ENCODE measurements at places on chromosomes 4 and X.

DNA sequence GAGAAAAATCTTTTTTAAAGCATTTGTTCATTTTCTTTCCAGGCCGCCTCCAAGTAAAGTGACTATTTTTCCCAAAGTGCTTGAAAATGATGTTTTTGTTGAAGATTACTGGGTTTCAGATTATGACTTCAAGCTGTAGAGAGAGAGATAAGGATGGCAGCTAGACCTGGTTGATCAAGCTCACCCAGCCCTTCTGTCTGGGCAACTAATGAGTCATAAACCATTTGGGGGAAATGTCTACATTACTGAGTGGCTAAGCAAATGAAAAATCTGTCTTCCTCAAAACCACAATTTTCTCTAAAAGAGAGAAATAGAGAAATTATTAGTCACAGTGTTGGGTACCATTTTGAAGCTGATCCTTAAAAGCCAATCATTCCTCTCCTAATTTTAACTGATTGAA, 355.4 kb upstream of the CPEB2 start:
- no peak for DNase-seq

DNA sequence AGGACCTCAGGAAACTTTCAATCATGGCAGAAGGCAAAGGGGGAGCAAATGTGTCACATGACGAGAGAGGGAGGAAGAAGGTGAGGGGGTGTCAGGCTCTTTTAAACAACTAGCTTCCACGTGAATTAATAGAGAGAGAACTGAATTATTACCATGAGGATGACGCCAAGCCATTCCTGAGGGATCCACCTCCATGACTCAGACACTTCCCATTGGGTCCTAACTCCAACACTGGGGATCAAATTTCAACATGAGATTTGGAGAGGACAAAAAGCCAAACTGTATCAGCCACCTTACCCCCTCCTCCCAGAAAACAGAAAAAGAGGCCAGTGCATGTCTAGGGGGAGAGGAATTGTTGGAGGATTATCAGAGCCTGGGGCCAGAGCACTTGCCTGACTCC, 40.4 kb upstream of the LAS1L start:
- no peak for DNase-seq

GRCh38 chr4:12778191-12778590, 705.9 kb downstream of the RAB28 start:
- no peak for DNase-seq

- DNase-seq = no peak
Observed at GRCh38 chr4:106256190-106256589, 59.8 kb downstream of the TBCK start.

GRCh38 chr4:39308611-39309010, 57.6 kb downstream of the RFC1 start:
- no peak for DNase-seq

DNA sequence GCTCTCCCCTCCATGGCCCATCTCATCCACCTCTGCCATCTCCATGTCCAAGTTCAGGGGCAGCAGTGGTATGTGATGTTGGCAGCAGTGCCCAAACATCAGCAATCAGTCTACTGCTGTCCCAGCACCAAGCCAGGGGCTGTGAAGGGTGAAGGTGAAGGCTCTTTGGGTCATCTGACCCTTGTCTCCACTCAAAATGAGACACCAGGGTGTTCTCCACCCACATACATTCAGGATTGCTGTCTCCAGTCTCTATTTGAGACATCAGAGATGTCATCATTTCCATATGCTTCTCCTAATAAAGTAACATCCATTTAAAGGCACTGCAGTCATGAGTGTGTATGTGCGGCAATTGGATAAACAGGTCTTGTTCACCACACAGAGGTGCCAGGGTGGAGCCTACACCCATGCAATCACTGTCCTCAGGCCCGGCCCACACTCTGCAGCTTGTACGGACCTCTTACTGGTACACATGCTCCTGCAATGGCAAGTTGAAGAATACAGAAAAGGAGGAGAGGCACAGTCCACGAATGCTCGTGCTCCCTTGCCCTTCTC, 22.2 kb downstream of the MAML3 start:
- DNase-seq = no peak

DNA sequence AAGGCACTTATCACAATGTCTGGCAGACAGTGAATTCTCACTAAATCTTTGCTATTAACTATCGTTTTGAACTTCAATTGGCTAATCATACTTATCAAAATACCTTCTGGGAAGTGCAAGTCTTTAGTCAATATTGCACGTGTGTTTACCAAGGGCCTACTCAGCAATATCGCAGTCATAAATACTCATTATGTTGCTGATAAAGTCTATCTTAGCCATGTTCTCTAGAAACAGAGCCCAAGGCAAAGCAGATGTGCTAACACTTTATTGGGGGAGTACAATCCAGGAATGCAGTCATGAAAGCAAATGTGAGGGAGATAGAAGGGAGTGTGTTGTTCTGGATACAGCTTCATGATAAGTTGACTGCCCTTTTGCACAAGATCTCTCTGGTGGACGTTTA, 90.5 kb downstream of the FBXO8 start:
- no peak for DNase-seq

GRCh38 chrX:69493193-69493592, 10.9 kb upstream of the NALF2 start:
- DNase-seq = no peak

DNA sequence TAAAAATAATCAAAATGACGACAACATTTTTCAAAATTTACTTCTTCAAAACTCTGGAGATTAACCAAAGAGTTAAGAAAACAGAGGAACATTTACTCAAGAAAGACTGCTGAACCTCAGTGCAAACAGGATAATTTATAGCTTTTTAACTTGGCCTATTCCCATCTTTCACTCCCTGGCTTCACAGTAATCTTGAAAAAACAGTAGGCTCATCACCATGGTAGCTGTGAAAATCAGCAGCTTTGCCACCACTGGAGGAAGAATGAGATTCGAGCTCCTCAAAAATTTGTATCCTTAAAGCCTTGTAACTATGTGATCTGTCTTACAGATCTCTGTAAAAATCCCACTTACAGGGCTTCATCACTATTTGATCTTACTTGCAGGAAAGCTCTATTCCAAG, 447.7 kb upstream of the CTSO start:
- DNase-seq = no peak

- no peak for DNase-seq
Observed at GRCh38 chr4:173191623-173192041, 23.0 kb downstream of the GALNT7 start.

DNA sequence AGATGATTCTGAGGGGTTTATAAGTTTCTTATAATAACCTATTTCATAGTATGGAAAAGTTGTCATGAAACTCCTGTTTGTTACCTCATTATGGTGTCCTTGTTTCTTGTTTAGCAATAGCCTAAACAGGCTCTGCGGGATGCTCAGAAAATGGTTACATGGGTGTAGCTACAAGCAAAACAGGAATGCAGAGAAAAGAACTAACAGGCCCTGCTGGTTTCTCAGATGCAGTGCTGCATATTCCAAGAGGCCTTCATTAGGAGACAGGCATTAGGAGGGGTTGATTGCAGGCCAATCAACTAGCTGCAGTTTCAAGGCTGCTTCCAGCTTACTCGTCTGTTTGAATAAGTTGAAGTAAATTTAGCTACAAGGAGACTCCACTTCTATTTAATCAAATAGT, 37.6 kb upstream of the HPGD start:
- DNase-seq = no peak

DNA sequence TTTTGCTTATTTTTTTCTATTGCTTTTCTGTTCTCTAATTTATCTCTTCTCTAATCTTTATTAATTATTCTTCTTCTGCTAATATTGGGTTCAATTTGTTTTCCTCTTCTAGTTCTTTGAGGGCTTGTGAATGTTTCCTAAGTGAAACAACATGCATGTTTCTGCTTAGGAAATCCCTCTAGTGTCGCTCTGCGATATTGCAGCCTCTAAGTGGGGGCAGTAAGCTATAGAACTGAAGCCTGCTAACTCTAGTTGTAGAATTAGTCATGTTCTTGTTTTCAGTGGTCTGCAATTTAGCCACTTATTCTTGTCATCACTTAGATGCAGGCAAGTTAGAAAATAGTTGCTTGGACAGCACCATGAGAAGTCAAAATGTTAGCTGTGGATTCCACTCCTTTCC, 222.6 kb downstream of the SPIN4 start:
- no peak for DNase-seq

DNA sequence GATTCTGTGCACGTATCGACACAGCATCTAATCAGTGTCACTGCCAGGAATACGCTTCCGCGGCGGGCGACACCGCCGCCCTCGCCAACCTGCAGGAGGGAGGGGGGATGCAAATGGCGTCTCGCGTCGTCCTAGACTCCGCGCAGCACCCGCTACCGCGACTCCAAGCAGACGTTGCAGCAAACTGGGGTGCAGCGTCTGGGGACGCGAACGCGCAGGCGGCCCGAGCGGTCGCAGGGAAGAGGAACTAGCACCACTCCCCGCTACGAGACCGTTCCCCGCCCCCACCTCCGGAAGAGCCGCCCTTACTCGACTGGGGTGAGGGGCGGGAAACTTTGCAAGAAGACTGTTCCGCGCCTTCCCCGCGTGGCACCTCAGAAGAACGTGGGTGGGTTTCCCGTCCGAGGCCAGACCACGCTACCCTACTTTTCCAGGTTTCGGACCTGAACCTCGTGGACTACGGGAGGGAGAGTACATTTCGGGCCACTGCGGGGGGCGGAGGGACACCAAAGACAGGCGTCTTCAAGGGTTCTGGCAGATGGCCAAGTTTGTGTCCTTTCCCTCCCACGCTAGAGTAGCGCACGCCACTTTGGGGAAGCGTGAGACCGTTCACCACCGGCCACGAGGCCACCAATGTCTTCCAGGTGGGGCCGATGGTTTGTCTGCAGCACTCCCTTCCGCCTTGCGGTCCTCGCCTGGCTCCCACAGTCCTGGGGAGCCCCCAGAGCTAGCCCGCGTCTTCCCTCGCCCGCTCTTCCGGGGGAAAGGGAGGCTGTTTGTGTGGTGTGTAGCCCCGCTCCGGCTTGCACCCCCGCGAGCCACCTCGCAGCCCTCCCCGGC, 78.0 kb upstream of the BCOR start:
- no peak for DNase-seq

GRCh38 chr4:73730867-73731266, 9.5 kb upstream of the CXCL8 start:
- no peak for DNase-seq

DNA sequence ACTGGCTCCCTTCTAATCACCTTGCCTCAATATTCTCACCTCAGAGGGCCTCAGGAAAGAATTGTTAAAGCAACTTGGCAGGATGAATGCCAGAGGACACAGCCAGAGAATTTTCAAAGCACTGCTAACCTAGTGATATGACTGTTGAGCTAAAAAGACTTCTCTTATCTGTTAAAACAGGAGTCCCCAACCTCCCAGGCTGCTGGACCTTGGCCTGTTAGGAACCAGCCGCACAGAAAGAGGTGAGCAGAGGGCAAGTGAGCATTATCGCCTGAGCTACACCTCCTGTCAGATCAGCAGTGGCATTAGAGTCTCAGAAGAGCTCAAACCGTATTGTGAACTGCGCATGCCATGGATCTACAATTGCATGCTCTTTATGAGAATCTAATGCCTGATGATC, 1.7 kb upstream of the KCNE5 start:
- no peak for DNase-seq

GRCh38 chr4:40978548-40978947, 228.8 kb downstream of the NSUN7 start:
- no peak for DNase-seq

DNA sequence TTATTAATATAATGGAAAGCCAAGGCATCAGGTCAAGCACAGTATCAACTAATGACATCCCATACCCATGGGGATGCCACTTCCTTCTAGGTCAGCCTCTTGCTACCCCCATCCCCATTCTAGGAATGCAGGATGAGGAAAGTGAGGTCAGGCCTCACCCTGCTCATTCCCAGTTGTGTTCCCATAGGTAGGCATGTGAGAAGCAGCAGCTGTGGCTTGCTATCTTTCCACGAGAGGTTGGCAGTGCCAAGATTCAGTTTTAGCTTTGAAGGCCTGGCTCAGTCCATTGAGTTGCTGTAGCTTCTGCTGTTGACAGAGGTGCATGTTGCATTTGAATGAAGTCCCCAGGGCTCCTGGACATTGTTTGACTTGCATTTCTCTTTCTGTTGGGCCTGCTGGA, 15.5 kb downstream of the LONRF3 start:
- DNase-seq = no peak

DNA sequence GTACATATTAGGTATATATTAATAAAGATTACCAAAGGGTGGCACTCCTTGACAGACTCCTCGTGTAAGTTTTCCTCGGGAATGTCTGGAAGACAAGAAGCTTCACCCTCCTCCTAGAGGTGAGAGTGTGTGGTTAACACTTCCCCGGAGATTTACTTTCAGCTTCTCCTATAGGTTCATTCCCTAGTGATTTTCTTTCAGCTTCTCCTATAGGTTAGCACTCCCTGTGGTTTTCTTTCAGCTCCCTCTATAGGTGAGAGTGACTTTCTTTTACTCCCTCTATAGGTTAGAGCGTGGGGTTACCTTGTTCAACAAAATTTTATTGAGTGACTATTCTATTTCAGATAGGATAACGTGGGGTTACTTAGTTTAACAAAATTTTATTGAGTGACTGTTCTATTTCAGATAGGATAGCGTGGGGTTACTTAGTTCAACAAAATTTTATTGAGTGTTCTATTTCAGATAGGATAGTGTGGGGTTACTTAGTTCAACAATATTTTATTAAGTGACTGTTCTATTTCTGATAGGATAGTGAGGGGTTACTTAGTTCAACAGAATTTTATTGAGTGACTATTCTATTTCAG, 106.0 kb upstream of the PLAC1 start:
- peak; percentile 2 for DNase-seq

GRCh38 chr4:182203872-182204411, 39.3 kb upstream of the TENM3 start:
- no peak for DNase-seq

DNA sequence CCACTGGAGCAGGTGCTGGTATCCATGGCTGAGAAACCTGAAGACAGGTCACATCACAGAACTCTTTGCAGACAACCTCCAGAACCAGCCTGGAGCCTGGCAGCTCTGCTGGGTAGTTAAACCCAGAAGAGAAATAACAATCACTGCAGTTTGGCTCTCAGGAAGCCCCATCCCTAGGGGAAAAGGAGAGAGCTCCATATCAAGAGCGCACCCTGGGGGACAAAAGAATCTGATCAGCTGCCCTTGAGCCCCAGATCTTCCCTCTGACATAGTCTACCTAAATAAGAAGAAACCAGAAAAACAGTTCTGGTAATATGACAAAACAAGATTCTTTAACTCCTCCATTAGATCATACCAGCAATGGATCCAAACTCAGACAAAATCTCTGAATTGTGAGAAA, 823.2 kb upstream of the FRG1 start:
- DNase-seq = no peak

GRCh38 chrX:17680732-17681413, 56.4 kb upstream of the SCML1 start:
- no peak for DNase-seq

- DNase-seq = no peak
Observed at GRCh38 chrX:51024106-51024696, 113.7 kb downstream of the BMP15 start.

DNA sequence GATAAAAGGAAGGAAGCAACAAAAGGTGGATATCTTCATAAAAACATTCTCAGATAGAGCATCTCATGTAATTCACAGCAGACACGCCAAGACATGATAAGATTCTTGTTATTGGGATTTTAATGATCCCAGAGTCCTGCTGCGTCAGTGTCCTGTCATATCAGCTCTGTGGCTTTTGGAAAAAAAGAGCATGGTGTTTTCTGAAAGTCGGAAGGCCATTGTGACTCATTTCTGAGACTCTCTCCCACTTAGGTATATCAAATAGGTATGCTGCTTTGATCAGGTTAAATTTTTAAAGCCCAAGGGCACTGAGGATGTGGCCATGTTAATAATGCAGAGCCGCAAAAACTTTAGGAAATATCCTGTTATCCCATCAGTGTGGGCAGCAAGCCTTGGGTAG, 481.0 kb downstream of the KCNIP4 start:
- no peak for DNase-seq

GRCh38 chrX:118187100-118187499, 70.5 kb upstream of the KLHL13 start:
- DNase-seq = no peak
